RCC 7860 (cell line): ENCODE measurements at places on chromosomes 4 and X.

- no peak for DNase-seq
Measured at GRCh38 chr4:73964862-73965611, 16.8 kb downstream of the PF4 start.

DNA sequence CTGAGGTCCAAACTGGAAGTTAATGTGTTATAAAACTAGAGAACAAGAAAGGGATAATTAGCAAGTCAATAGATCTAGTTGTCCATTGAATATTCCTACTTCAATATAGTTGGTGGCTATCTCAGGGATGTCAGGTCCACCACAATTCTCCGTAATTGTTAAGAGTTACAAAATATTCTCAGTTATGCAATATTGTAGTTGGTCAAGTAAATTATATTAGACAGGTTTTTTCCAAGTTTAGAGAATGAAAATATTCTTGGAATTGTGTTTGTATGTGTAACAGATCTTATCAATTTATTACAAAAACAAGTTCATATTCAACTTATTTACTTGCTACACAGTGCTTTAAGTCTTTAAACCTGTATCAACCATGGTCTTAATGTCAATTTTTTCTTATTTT, 547.4 kb downstream of the SPRY1 start:
- DNase-seq, result no peak

DNA sequence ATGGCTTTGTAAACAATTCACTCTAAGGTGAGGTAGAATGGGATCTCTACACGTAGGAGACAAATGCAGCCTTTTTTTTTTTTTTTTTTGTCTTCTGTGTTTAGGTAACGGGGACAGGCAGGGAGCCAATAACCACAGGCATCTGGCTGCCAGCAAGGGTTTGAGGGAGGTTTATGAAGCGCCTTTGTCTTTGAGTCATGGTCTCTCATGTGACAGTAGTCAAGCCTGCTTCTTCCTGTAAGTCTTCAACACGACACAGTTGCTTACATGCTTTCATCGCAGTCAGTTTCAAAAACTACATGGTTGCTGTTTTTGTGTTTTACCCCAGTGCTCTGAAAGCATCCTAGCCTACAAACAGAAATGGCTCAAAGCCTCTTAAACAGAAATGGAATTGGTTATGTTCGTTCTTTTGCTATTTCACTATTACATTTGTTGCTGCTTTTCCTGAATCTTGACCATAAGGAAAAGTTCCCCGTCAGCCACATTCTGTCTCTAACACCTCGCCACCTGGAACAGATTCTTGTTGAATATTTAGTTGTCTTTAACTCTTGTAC, 127.8 kb upstream of the METTL14 start:
- peak; percentile 76 for DNase-seq

- DNase-seq, result no peak
Measured at GRCh38 chr4:3434881-3435685, 6.7 kb upstream of the HGFAC start.

DNA sequence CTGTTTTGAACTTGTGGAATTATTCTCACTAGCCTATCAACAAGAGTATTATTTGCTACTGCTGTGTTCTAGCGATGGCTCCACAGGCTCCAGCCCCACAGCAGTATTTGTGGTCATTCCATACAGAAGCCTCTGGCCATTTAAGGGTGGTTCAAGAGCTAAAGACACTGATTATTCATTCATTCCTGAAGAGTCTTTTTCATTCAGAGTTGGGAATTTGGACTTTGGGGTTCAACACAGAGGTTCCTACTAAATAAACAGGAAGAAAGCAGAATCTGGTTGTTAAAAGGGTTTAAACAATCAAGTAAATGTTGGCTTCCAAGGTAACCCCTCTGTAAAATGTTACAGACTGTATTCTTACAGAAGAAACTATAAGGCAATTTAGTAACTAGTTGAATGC, 4.3 kb upstream of the MBNL3 start:
- DNase-seq, result no peak

DNA sequence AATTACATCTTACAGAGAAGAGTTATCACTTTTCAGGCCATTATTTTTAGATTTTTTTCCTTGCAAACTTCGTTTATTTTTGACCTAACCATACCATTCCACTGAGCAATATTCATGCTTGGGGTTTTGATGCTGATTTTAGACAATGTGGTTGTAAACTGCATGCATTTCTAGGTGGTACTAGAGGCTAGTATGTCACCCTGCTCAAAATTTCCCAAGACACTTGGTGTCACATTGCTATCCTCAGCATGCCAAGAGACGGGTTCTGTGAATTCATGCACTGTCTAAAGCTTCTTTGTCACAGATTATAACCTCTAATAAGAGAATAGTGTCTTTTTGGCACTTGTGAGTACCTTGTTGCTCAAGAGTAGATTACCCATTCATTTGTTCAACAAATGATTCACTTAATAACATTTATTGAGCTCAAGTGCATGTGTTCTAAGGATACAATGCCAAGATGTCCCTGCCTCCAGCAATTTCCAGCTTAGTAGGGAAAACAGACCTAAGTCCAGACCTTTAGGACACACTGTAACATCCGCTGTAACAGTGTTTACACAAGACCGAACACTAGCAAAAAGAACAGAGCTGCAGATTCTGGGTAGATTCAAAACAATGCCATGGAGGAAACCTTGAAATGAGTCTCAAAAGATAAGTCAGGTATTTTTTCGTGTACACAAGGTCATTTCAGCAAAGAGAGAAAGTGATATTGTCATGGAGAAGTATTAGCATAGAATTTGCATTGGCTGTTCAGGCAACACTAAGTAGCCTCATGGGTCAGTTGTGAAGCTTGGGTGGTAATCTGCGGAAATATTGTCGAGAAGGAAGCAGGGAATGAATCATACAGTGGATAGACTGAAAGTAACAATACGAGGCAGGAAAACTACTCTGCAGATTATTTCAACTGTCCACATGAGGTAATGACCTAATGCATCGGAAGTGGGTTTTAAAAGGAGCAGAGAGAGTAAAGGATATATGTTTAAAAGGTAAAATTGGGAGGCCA, 515.1 kb upstream of the ZFP42 start:
- DNase-seq, result no peak

GRCh38 chr4:71833232-71833900, 49.5 kb upstream of the GC start:
- no peak for DNase-seq

DNA sequence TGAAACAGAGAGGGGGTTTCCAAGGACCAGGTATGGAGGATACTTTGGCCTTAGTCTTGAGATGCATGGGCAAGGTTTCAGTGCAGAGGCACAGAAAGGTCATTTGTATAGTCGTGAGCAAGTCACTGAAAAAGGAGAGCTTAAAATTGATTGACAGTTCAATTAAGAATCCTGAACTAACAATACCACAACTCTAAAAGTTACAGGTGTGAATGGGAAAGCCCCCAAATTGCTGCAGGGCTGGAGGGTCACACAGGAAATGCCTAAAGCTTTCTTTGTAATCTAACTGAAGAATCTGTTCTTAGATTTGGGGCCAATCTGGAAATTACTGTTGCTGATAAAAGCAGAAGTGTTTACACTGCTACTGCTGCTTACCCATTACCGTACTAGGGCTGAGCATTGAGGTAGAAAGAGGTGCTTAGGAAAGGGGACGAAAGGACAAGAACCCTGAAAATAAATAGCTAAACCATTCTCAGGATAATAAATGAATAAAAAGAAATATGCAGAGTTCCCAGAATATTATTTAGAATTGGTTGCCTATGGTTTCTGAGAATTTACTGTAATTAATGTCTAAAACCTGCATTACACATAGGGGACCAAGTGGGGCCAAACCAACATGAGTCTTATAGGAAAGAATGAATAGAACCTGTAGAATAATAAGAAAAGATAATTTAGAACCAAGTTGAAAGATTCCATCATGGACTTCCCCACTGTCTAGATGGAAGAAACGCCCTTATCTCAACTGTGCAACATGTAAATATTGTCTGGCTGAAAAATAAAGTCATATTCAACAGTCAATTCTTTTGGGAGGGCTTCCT, 91.9 kb upstream of the PPP1R2C start:
- DNase-seq, result no peak

DNA sequence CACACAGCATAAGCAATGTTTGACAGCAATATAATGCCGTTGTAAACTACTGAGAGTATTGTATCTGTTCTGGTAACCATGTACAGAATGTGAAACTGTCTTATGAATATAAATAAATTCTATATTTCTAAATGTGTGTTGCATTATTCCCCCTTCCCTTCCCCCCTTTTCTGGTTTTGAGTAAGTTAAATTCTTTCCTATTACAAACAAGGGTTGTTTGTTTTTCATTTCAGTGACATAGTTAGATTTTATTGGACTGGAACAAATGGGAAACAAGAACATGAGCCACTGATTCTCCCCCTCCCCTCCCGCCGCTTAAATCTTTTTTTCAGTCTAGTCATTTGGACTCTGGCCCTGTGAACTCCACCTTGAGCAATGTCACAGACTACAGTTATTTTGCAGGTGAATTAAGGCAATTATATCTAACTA, 69.8 kb downstream of the GPAT3 start:
- DNase-seq, result no peak

GRCh38 chr4:157992038-157992705, 180.7 kb downstream of the GASK1B start:
- DNase-seq, result peak; percentile 46

GRCh38 chr4:113212613-113213012, 163.2 kb downstream of the ANK2 start:
- no peak for DNase-seq

GRCh38 chrX:31506360-31506759, 434.5 kb upstream of the FTHL17 start:
- DNase-seq, result no peak

DNA sequence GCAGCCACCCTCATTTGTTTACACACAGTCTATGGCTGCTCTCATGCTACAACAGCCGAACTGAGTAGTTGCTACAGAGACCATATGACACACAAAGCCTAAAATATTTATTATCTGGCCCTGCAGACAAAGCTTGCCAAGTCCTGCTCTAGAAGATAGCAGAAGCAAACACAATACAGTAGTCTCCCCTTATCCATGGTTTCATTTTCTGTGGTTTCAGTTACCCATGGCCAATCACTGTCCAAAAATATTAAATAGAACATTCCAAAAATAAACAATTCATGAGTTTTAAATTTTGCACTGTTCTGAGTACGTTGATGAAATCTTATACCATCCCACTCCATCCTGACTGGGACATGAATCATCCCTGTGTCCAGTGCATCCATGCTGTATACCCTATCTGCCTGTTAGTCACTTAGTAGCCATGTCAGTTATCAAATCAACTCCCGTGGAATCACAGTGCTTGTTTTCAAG, 40.2 kb upstream of the ZNF81 start:
- DNase-seq, result peak; percentile 10

GRCh38 chr4:7147661-7148310, 44.6 kb upstream of the SORCS2 start:
- no peak for DNase-seq

- no peak for DNase-seq
Measured at GRCh38 chr4:171353535-171353934, 459.7 kb upstream of the GALNTL6 start.

DNA sequence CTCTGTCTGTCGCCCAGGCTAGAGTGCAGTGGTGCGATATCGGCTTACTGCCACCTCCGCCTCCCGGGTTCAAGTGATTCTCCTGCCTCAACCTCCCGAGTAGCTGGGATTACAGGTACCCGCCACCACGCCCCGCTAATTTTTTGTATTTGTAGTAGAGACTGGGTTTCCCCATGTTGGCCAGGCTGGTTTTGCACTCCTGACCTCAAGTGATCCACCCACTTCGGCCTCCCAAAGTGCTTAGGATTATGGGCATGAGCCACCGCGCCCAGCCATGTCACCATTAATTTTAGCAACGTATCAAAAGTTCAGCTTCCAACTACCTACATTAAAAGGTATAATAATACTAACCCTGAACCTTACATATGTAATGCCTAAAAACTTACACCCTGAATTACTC, 940 bp upstream of the UTP3 start:
- DNase-seq, result no peak

DNA sequence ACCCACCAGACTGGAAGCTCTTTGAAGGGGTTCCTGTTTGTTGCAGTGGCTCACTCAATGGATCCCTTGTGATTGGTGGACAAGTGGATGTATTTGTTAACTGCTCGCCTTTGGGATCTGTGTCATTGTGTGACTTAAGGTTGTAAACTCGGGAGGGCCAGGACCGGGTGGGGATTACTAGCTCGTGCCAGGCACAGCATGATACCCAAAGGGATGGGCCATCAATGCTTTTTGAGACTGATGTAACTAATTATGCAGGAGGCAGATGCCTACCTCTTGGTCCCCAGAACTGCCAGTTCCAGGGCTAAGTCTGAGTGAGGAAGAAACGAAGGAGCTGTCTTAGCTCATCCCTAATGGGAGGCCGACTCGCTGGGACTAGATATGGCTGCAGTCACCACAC, 27.7 kb downstream of the UTP14A start:
- DNase-seq, result no peak

DNA sequence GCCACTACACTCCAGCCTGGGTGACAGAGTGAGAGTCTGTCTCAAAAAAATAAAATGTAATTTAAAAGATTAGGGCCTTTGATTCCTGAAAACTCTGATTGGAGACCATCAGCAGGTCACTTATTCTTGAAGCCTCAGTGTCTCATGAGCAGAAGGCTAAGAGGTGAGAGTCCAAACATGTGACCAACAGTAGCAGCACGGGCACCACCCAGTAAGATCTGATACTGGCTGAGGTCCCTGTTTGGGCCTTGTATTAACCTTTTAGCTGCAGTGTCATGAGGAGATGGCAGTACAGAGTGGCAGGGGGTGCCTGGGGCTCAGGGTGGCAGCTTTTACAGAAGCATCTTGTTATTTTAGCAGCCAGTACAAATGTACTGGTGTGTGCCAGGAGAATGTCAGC, 89.3 kb downstream of the FHDC1 start:
- no peak for DNase-seq

- DNase-seq, result no peak
Measured at GRCh38 chrX:24100713-24101112, 46.0 kb downstream of the EIF2S3 start.

DNA sequence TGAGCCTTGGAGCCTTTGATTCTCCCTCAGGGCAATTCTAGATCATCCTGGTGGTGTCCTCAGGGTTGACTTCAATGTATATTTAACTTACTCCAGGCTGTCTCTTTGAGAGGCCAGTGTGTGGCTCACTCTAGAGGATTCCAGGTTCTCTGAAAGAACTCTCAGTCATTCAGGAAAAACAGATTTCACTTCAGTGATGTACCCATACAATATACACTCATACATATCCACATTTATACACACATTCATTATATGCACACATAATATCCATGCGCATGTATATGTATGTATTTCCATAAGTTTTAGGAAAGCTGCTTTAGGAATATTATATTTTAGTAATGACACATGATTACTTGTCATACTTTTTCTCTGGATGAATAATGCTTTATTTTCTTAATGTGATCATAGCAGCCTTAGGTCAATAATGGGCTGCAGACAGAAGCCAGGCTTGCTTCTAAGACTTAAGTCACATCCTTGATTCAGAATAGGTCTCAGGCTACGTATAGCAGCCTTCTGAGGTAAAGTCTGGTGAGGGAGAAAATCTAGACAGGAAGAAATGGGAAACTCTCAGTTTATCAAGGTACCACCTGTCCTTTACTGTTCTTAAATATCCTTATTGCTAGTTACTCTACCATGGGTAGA, 397.0 kb downstream of the GPAT3 start:
- no peak for DNase-seq

GRCh38 chrX:2445662-2446623, 54.8 kb downstream of the DHRSX start:
- no peak for DNase-seq
